ENCODE measurements at places on chromosomes 7 and 10.

- DNase-seq = no peak
These were observed 4.2 kb downstream of the CYTH3 start for GRCh38 chr7:6268023-6268900.

- no peak for DNase-seq
These were observed 59.6 kb upstream of the MKX start for GRCh38 chr10:27805180-27805579.

GRCh38 chr10:33573606-33574005 lies 239.1 kb upstream of the NRP1 start:
- no peak for DNase-seq

DNA sequence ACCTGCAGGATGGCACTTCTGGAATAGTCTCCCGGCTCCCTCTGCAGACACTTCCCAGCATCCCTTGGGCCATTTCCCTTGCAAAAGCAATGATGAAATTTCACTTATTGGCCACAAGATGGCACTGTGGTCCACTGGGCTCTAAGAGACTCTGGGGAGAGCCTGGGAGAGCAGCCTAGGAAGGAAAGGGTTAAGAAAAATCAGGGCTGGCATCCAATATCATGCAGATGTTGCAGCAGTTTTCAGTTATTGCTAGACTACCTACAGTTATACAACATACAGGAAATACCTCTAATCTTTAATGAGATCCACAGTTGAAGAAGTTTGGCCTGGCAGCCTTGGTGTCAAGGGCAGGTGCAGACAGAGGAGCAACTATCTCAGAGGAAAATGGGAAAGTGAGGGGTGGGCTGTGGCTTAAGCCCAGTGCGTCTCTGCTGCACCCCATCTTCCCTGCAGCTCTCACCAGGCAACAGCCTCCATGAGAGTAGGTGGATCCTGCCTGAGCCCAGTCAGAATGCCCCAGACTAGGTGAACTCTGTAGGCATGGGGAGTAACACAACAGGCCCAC lies 100.2 kb upstream of the PRSS58 start:
- DNase-seq = peak; percentile 76

GRCh38 chr10:87659571-87660483 lies at the start of gene PAPSS2:
PAPSS2 (plus strand) TSS chr10:87659878; CDS start chr10:87659982, 104 bp downstream.
- peak; percentile 43 for DNase-seq

Data from SW 1271 (cell line).